ENCODE measurements at places on chromosomes 16 and 17.

GRCh38 chr16:68084504-68085258 is 489 bp upstream of the NFATC3 start:
- no peak for DNase-seq

- DNase-seq = no peak
Measured at GRCh38 chr17:56898874-56899273, 15.0 kb downstream of the TRIM25 start.

- DNase-seq = no peak
Measured at GRCh38 chr16:51402785-51403184, 251.7 kb upstream of the SALL1 start.

DNA sequence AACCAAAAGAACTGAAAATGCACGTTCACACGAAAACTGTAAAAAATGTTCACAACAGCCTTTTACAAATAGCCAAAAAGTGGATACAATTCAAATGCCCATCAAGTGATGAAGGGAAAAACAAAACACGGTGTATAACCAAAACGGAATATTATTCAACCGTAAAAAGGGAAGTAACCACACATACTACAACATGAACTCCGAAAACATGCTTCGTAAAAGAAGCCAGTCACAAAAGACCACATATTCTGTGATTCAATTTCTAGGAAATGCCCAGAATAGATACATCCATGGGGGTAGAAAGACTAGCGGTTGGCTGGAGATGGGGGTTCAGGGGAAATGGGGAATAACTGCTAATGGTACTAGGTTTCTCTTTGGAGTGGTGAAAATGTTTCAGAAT is 81.5 kb upstream of the TRAP1 start:
- DNase-seq = no peak

GRCh38 chr16:23920899-23921298 is 85.1 kb downstream of the PRKCB start:
- DNase-seq = no peak

DNA sequence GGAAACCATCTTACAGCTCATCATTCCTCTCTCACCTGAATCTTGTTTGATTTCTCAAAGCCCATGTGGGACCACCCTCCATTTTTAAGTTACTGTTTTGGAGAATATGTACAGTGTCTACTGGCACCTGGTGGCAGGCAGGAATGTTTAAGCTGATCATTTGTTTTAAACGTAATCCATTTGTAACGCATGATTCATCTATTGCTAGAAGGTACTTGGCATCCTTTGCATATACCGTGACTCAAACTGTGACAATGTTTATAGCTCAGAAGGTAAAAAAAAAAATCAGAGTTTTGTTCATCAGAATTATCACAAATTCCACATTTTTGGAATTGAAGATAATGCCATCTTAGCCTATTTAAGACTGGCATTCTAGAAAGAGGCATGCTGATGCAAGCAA is 1007.5 kb upstream of the EEF2KMT start:
- DNase-seq = no peak

DNA sequence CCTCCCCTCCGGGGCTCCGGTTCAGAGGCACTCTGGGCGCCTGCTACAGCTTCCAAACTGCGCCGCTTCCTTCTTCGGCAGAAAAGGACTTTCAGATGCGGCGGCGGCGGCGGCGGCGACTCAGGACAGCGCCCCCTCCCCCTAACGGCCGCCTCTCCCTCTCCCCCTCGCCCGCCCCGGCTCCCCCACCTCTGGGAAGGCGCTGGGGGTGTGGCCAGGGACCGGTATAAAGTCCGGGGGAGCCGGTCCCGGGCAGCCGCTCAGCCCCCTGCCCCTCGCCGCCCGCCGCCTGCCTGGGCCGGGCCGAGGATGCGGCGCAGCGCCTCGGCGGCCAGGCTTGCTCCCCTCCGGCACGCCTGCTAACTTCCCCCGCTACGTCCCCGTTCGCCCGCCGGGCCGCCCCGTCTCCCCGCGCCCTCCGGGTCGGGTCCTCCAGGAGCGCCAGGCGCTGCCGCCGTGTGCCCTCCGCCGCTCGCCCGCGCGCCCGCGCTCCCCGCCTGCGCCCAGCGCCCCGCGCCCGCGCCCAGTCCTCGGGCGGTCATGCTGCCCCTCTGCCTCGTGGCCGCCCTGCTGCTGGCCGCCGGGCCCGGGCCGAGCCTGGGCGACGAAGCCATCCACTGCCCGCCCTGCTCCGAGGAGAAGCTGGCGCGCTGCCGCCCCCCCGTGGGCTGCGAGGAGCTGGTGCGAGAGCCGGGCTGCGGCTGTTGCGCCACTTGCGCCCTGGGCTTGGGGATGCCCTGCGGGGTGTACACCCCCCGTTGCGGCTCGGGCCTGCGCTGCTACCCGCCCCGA is at the start of gene IGFBP4:
Gene IGFBP4 (plus strand): TSS at position 255 of the 792 bp plus-strand sequence. CDS start 286 bp downstream, at position 541.
- peak; percentile 76 for DNase-seq

GRCh38 chr16:89741342-89742014 is 20.1 kb downstream of the ZNF276 start:
- DNase-seq = no peak

- no peak for DNase-seq
Measured at GRCh38 chr16:84451781-84452180, 52.7 kb downstream of the MEAK7 start.

GRCh38 chr16:57578521-57579360 is 36.3 kb downstream of the ADGRG5 start:
- no peak for DNase-seq

DNA sequence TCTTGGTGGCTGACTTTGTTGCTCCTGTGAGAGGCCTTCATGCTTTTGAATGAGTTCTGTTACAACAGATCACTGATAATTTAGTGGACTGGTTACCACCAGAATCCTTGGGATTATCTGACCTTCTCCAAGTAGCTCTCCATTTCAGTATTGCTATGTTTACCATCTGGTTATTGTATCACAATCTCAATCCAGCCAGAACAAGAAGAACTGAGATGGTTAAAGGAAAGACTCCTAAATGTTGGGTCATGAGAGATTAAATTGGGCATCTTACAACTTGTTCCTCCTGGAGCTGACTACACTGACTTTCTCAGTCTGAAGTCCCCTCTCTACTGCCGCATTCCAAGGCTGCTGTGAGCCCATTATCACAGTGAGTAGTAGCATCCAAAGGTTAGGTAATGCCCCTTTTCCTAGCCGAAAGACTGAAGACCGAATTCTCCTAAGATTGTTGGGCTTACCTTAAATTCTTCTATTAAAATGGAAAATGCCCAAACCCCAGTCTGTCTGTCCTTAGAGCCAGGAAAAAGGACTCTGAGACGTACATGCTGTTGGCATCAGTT is 181.7 kb upstream of the TBX2 start:
- no peak for DNase-seq

- no peak for DNase-seq
Measured at GRCh38 chr17:12537436-12537835, 128.3 kb upstream of the MYOCD start.

- DNase-seq = no peak
Measured at GRCh38 chr17:9187828-9188227, 166.5 kb downstream of the NTN1 start.

DNA sequence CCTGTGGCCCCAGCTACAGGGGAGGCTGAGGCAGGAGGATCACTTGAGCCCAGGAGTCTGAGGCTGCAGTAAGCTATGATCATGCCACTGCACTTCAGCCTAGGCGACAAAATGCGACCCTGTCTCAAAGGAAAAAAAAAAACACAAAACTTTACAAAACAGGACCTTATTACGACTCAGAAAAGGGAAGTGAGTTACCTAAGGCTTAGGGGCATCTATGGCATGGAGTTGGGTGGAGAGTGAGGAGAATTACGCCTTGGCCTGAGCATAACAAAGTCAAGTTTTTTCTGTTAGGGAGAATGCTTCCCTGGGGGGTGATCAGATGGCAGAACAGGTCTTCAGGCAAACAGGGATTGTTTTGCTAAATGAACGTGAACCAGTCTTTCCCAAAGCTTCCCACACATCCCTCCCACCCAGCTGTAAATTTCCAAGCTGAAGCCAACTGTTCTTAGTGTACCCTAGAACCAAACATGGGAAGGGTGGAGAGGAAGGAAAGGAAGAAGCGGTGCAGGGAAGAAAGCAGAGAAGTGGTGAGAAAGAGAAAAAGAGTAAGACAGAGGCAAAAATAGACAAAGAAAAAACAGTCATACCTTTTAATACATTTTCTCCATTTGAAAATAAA is 24.6 kb upstream of the TNRC6C start:
- DNase-seq = no peak

DNA sequence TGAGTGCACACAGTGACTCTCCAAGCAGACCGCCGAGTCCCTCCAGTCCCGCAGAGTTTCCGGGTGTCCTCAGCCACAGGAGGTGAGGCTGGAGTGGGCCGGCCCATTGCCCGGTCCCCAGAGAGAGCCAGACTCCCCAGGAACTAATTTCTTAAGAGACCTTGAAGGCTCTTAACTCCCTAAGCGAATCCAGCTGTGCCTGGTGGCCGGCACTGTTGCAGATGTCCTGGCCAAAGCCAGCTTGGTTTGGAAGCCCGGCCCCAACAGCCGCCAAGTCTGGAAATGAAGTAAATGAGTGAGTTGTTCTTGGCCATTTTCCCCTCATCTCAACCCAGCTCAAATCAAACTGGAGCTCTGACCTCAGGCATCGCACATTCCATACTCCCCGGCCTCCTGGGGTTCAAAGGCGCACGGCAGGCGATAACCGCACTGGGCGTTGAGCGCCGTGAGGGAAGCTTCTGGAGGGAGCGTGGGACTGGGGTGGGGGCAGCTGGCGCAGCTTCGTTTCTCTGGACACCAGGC is 42.0 kb downstream of the CMIP start:
- no peak for DNase-seq

GRCh38 chr16:5031601-5032000 is 2.1 kb downstream of the NAGPA start:
- DNase-seq = no peak

GRCh38 chr17:8674344-8675305 is 44.1 kb upstream of the MYH10 start:
- DNase-seq = no peak

DNA sequence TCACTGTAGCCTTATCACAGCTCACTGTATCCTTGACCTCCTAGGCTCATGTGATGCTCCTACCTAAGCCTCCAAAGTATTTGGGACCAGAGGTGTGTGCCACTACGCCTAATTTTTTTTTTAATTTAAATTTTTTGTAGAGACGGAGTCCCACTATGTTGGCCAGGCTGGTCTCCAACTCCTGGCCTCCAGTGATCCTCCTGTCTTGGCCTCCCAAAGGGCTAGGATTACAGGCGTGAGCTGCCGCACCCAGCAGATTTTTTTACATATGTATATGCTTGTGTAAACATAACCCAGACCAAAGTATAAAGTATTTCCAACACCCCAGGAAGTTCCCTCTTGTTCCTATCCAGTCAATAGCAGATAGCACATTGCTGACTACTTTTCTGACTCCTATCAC is 1.7 kb upstream of the PGP start:
- DNase-seq = no peak

- DNase-seq = no peak
Measured at GRCh38 chr17:17035490-17035889, 6.8 kb upstream of the MPRIP start.

DNA sequence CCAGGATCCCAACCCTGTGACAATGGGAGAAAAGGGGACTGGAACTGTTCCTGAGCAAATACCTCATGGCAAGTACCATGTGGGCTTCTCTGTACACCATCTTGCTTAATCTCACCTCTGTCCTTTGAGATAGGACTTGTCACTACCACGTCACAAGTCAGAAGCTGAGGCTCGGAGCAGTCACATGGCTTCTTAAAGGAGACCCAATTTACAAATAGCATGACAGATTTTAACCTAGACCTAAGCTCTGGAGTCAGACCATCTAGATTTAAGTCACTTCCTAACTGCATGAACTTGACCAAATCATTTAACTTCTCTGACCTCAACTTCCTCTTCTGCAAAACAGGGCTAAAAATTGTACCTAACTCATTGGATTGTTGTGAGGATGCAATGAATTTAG is 36.0 kb upstream of the CCL1 start:
- DNase-seq = no peak

DNA sequence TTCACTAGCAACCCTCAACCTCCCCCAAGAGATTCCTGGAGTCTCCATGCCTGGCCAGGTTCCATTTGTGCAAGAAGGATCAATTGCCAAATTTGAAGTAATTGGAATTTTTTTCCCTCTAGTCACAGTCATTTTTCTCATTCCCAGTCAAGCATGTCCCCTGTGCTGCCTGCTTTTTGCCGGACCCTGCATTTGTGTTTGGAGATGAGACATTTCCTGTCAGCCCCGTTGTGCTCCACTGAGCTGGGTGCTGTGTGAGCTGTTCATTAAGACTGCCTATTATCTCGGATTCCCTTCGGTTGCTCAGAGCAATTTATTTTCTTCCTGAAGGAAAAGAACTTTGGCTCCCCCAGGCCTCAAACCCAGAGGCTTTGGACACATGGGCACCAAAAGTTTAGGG is 201.0 kb upstream of the NLRP1 start:
- DNase-seq = no peak

- peak; percentile 94 for DNase-seq
Measured at GRCh38 chr17:18008496-18009268, 30.3 kb downstream of the ATPAF2 start.

DNA sequence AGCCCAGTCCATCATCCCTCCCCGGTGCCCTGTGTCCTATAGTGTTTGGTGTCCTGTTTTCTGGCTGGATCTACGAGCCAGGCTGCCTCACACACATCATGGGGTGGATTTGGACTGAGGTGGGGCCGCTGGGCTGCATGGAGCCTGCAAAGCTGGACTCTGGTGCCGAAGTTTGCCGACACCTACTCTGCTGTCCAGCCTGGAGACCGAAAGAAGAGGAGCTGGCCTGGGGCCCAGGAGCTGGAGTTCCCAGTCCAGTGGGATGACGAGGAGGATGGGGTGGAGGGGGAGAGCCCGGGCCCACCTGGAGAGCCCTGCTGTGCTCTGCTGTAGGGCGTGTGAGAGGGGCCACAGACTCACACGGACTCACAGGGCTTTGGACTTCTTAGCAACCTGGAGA is 40.3 kb upstream of the ENPP7 start:
- DNase-seq = no peak

GRCh38 chr17:40410082-40410481 is 7.6 kb downstream of the TOP2A start:
- DNase-seq = no peak

DNA sequence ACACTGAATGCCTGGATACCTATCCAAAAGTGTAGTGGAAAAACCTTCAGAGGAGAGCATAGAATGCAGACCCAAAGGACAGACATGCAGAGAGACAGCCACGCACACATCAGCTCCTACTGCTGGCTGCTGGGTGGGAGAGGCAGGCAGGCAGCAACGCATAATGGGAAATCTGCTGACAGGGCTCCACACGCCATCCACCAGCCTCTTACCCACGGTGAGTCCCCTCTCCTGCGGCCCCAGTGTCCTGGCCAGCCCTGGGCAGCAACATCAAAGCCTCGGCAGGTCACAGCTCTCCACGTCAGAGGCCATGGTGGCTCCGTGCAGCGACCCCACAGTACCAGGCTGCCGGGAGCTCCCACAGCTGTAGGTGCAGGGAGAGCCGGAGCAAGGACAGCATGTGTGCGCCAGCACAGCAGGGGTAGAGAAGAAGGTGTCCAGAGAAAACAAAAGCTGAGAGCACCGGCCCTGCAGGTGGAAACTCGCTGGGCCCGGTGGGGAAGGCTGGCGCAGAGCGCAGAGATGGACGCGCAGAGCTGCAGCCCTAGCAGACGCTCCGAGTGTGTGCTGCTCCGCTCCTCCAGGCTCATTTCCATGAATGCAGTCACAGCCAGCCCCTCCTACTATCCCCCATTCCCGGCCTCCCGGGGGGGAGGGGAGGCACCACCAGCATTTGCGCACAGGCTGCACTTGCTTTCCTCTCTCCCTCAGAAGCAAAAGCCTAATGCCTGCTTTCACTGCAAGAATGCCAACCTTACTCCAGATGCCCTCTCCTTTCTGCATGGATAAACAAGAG is 58.9 kb downstream of the CYTH1 start:
- no peak for DNase-seq

GRCh38 chr17:8832711-8833352 is 33.7 kb upstream of the MFSD6L start:
- no peak for DNase-seq

All from PC-9 (cell line).